Spleen (tissue), 13 donors: ENCODE measurements at places on chromosomes 1 and 21.

- DNase-seq: no peak
Observed at GRCh38 chr1:103509250-103509649, 16.2 kb upstream of the RNPC3 start.

- DNase-seq: no peak
Observed at GRCh38 chr1:119631086-119631432, 17.0 kb downstream of the ZNF697 start.

- DNase-seq: peak; percentile 80
Observed at GRCh38 chr1:61082311-61083012, at the start of gene NFIA. Gene NFIA, plus strand, starts transcription at chr1:61082561.

GRCh38 chr1:234658138-234658537 lies 48.2 kb upstream of the IRF2BP2 start:
- DNase-seq: no peak

DNA sequence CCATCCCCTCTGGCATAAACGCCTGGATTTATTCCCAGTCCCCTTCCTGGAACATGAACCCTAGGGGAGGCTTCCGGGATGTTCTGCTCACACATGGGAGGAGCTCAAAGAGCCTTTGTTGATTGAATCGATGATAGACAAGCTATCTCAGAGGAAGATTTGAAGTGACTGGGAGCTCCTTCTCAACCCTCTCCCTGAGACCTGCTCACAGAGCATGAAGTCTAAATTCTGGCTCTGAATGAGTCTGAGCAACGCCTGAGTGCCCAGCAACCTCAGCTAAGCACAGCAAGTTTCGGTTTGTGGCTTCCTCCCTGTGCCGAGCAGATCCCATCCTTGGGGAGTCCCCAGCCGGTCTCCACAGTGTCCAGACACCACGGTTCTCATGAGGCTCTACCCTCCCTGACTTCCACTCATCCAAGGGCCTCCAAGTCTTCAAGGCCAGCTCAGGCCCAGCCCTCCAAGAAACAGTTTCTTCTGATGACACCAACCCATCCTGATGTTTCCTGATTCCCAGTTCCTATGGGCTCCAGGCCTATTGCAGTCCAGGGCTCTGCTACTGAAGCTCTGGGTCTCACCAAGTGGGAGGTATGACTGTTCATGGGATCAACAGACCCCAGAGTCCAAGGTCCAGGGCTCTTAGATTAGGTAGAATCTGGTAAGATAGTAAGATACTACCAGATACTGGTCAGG lies 190.8 kb downstream of the DYRK1A start:
- DNase-seq: no peak
